ENCODE measurements at places on chromosomes 5 and 9. TPM values are rescaled to one million over a fixed set of nuclear protein-coding genes. Genes with fewer than 3 reads are reported as not detected.
A peak's percentile ranks its signal among the peaks of the same experiment; 100 is the strongest.

DNA sequence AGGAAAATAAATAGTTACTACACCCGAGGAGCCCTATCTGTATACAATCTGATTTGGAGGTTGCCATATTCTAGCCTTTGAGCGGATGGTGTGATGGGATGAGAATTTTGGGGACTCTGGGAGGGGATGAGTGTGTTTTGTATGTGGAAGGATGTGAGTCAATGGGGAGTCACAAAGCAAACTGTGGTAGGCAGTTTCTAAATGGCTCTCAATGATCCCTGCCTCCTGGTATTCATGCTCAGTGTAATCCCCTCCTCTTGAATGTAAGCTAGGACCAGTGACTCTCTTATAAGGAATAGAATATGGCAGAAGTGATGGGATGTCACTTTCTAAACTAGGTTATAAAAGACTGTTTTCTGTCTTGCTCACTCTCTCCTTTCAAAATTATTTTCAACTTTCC lies 205.7 kb upstream of the RIOK2 start:
- H3K27me3 ChIP-seq = no peaks in the 10 kb centered on the region
- H3K4me1 ChIP-seq = peaks cover 9% of the 10 kb centered on the region
- H3K27ac ChIP-seq = no peak overlapping the region
- no peaks in the 10 kb centered on the region for H3K36me3 ChIP-seq
- no peak overlapping the region for H3K4me3 ChIP-seq
- peak; percentile 50 for DNase-seq

Gene NR4A3
- total RNA-seq = 0.98 TPM

Gene HK3
- total RNA-seq = not detected

GRCh38 chr5:116372931-116373597 lies 201.6 kb downstream of the SEMA6A start:
- no peaks in the 10 kb centered on the region for H3K4me1 ChIP-seq
- no peak for DNase-seq
- H3K27me3 ChIP-seq = no peaks in the 10 kb centered on the region
- H3K4me3 ChIP-seq = no peak overlapping the region

Gene PFN3
- not detected for total RNA-seq

Gene ANKRD55
- not detected for total RNA-seq

- H3K4me3 ChIP-seq = no peak overlapping the region
- DNase-seq = peak; percentile 65
- no peak overlapping the region for H3K27ac ChIP-seq
- H3K36me3 ChIP-seq = no peaks in the 10 kb centered on the region
- H3K27me3 ChIP-seq = no peaks in the 10 kb centered on the region
- H3K4me1 ChIP-seq = peaks cover 15% of the 10 kb centered on the region
Measured at GRCh38 chr9:115845648-115846312, 307.8 kb upstream of the PAPPA start.

Measured in PC-3 (cell line).